ENCODE measurements at places on chromosomes 6 and 20.

- DNase-seq = no peak
Observed at GRCh38 chr6:139708337-139709199, 334.1 kb upstream of the CITED2 start.

DNA sequence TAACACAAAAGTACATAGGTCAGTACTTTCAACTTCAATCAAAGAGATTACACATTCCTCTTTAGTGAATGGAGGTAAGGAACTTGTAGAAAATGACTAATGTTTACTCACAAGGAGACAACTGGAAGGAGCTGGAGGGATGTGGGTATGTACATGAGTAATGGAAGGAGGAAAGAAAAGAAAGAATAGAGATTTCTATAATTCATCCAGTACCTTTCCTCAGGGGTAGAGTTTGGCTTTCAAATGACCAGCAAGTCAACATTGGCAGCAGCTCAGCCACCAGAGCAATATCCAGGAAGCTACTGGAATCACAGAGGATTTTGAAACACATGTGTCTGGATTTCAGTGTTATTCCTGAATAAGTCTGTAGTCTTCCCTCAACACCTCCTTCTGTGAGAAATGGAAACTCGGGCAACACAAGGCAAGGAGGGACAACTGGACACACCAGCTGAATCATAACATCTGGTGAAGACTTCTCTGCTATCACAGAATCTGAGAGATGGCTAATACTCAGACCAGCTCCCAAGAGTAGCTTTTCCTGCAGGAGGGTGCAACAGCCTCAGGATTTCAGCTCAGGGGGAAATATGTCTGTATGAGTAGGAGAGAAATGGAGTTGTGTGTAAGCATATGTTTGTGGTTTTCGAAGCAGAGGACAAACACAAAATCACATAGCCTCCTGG is 98.8 kb downstream of the HAO1 start:
- DNase-seq = no peak

DNA sequence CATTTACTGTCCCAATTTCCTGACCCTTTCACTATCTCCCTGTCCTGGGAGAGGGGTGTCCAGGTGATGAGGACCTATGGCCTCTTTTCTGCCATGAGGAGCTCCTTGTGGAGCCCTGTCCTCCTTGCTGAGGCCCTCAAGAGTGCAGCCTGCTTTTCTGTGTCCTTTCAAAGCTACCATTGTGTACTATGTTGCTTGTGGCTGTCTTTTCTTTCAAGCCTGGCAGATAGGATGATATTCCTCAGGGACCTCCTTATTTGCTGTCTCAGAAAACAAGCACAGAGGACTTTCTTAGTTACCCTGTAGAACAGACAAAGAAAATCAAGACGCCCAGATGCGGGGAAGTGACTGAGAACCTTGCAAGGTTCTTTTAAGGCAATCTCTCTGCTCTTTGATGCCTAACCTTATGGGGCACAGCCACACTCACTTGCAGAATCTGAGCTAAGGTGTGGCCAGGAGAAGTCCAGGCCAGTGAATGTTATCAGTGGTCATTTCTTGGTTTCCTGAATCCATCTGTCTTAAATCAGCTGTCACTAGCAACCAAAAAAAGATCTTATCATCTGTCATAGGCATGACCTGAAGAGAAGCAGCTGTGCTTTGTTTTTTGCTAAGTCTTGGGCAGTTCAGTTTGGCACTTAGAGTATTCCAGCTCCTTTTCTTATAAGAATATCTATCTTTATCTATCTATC is 17.2 kb downstream of the CARMIL1 start:
- DNase-seq = no peak

- no peak for DNase-seq
Observed at GRCh38 chr6:37279366-37280134, 21.6 kb upstream of the TMEM217 start.

DNA sequence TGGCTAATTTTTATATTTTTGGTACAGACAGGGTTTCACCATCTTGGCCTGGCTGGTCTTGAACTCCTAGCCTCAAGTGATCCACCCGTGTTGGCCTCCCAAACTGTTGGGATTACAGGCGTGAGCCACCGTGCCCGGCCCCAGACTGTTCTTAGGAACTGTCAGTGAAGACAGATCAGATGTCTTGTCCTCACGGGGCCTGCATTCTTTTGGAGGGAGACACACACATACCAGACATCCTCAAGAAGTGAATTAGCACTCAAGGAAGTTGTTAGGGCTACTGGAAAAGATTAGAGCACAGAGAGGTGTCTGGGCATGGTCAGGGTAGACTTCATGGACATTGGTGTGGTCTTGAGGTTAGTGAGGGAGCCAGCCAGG is 10.3 kb upstream of the LPIN3 start:
- no peak for DNase-seq

All from NT2/D1 (cell line).